GM23338 (cell line): ENCODE measurements at places on chromosomes 2 and 18. TPM values are rescaled to one million over a fixed set of nuclear protein-coding genes. Genes with fewer than 3 reads are reported as not detected.

CHRND gene
- 0.10 TPM in 1 of 2 replicates, not detected in the other for total RNA-seq

DYSF gene
- total RNA-seq: 18.0 and 21.3 TPM in 2 replicates

DNA sequence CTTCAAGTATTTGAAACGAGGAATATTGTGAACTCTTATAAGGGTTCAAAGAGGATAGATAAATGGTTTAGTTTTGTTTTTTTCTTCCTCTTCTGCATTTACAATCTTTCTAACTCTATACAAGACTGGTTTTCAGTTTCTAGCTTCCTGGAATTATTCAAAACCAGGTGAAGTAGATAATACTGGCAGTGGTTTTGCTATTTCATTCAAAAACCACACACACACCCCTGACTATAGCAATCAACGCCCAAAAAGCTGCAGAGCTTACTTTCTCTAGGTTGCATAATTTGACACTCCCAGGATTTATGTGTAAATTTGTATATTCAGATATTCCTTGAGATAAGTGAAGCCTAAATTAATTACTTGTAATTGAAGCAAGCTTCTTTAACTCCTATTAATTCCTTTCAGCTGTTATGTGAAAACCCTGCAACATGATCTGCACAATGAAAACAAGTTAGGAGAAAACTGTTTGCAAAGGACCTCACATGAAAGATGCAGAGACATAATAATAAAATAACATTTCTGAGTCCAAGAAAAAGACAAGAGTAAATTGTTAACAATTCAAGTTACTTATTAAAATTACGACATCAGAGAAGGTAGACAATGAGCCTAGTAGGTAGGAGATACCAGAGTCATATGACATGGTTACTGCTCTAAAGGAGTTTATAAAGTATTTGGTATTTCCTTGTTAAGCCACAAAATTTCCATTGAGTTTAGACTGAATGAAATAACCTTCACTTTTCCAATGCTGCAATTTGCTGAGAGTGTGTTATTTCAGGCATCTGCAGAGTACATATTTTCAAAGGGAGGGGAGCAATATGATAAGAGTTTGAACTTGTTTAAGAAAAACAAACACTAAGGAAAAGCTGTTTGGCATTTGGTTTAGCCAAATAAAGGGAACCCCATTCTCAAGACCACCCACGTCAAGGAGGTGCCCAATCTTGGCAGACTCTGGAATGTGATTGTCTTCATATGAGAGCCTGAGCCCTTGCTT lies 1.6 kb upstream of the NFE2L2 start:
- no peak for DNase-seq

CRYBA2 gene
- not detected in 2 replicates for total RNA-seq

DNA sequence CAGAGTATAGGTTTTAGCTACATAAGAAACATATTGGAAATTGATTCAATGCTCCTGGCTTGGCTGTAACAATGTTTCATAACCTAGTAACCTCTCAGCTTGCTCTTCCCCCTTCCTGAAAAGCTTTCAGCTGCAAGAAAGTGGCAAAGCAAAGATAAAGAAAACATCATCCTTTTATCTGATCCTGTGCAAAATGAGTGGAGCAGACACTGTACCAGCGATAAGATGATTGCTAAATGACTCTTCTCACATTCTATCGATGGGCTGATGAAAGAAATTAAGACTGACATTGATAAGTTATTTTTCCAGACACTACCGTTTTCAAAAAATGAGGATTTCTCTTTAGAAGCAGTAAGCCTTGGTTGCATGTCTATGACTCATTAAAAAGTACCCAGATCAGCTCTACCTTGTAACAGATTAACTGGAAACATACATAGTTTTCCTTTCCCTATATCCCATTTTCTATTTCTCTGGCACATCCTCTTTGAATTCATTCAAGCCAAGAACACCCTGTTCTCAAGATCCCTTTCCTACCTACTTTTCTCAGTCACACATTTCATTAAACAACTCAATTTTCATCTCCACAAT lies 87.1 kb upstream of the LYPD1 start:
- no peak for DNase-seq
